ENCODE measurements at places on chromosomes 4 and X. TPM values are rescaled to one million over a fixed set of nuclear protein-coding genes. Genes with fewer than 3 reads are reported as not detected.

- DNase-seq, result no peak
Measured at GRCh38 chr4:190121759-190122158, 51.8 kb upstream of the DUX4 start.

Gene ZNF157
- total RNA-seq, result 0.92 TPM

- DNase-seq, result no peak
Measured at GRCh38 chr4:157702831-157703230, 470.0 kb downstream of the GASK1B start.

Gene ABHD18
- 20.7 TPM for total RNA-seq

Data from tongue (tissue), 3 donors.